ENCODE measurements at places on chromosomes 3 and 15.

- no peak for DNase-seq
These were observed 574 bp downstream of the CHST2 start for GRCh38 chr3:143119974-143120715.

- no peak for DNase-seq
These were observed 37.2 kb downstream of the AP4E1 start for GRCh38 chr15:50945725-50946124.

GRCh38 chr3:103440539-103441203 is 1005.9 kb downstream of the ZPLD1 start:
- DNase-seq, result no peak

DNA sequence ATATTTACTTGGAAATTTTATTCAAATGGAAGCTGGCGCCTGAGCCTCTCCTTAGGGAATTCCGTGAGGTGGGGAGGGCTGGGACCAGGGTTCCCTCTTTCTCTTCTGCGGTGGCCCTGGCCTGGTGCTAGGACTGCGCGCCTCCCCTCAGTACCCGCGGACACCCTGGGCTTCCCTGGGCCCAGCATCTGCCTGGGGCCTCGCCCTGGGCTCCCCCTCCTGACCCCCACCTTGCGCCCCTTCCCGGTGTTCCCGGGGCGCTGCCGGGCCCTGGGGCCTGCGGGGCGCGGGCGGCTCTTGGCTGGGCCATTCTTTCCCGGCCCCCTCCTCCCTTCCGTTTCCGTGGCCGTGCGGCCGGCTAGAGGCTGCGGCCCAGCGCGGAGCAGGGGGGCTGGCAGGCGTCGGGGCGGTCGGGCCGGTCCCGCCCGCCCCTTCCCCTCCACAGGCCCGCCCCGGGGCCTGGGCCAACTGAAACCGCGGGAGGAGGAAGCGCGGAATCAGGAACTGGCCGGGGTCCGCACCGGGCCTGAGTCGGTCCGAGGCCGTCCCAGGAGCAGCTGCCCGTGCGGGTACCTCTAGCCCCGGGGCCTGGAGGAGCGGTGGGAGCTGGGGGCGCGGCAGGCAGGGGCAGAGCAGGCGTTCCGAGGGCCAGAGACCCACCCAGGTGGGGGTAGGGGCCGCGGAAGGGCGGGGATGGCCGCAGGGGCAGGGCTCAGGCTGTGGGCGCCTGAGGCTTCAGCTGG is at the start of gene FES:
TSS of gene FES (plus strand) at position 529 of the 743 bp plus-strand sequence. CDS start 542 bp downstream, outside the sequence.
- DNase-seq, result no peak

GRCh38 chr3:140394488-140395133 is 283.3 kb upstream of the TRIM42 start:
- DNase-seq, result no peak

DNA sequence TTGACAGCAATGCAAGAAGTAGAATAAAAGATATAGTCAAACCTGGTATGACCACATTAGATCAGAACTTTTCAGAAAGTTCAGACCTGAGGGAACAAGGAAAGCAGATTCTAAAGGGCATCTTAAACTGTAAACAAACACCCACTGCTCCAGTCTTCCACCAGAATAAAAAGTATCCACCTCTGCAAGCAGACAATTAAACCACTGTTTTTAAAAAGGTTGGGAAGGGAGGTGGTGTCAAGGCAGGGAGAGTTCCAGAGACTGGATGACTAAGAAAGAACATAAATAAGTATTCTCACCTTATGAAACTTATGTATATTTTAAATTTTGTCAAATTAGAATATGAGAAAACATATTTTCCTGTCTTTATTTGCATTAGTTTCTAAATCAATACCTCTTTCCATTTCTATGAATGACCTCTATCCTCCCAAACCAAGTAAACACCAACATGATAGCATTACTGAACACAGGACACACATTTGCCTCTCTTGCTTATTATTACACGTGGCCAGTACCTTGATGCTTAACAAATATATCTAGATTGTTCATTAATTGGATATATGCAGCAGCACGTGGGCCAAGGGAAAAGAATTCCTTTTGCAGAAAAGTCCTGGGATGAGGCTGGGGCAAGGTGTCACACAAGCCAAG is 31.6 kb downstream of the PIK3CB start:
- DNase-seq, result no peak

DNA sequence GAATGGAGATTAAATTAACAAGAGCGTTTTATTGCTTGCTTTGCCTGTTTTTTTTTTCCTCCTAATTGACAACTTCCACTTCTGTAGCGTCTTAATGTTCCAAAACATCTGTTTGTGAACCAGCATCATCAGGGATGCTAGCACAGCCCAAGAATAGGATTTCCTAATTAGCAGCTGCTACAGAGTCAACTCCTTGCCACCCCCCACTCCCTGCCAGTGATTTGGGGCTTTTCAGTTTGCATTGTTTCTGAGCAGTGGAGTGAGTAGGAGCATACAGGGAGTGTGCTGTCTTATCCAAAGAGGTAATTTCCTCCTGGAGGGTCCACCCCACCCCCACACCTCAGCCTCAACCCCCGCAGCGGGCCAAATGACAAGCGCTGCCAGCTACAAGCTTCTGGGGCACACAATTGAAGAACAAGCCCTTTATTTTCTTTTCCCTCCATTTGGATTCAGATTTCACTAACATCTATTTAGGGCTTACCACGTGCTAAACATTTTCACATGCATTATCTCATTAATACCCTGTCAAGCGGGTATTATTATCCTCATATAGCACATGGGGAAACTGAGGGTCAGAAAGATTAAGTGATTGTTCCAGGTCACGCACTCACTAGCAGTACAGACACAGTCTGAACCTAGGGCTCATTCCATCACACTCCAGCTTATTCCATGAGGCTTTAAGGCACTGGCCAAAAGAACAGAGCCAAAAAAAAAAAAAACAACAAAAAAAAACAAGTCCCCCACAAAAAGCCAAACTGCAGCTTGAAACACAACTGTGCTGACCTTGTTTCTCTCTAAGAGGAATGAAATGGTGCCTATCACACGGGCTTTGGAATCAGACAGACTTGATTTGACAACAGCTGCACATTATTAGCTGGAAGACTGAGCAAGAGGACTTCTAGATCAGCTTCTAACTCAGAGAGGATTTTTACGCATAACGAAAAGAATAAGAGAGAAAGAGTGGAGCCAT is 16.4 kb downstream of the HEG1 start:
- no peak for DNase-seq

GRCh38 chr3:58792921-58793451 is 126.4 kb upstream of the FAM3D start:
- no peak for DNase-seq

DNA sequence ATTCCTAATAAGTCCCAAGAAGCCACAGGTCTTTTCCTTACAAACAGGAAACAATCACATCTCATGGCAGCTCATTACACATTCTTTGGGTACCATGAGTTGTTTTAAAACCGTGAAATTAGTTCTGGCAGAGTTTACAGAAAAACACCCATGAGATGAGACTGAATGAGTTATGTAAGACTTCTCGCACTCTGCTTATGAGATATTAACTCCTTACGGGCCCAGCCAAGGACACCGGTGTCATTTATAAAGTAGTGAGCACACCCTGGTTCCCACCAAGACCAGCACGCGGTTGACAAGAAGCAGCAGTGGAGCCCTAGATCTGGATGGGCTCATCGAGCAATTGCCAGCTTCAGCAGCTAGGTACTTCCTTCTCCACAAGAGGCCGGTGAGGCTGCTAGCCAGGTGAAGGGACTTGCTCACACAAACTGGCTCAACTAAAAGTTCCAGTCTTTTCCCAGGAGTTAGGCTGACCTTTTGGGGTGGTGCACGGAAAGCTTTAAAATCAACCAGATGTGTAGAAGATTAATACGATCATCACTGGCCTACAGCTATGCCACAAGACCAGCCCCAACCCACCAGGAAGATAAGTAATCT is 318.6 kb upstream of the ICE2 start:
- DNase-seq, result no peak

DNA sequence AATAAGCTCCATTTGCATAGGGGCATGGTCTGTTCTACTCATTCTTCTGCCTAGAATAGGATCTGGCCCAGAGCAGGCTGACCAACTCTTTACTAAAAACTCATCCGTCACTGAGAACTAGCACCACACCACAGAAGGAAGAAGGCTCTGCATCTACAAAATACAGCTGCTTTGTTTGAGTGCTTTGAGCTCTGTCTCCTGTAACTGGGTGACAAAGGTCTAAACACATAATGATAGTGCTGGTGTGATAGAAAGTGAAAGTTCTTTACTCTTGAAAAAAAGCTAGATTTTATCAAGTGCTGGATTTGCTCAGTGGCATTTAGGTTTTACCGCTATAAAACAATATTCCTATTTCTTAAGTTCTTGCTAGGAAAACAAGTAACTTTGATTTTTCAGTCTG is 140.7 kb downstream of the FHIT start:
- no peak for DNase-seq

DNA sequence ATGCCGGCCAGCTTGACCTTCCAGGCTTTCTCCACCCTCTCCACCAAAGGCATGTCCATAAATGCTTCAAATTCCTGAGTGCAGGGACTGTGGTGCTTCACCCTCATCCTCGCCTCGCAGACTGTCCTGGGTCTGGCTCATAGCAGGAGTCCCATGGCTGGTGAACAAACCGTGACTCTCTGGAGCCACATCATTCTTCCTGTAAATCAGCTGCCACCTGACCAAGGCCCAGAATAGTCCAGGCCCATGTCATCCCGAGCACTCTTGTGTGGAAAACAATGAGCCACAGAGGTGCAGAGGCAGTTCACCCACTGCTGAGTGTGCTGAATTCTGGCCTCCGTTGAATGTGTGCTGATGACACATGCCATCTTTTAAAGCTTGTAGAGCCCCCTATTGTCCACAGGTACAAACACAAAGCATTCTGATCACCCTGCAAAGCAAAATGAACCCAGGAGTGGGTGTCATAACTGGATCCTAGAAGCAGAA is 68.6 kb downstream of the ABHD5 start:
- DNase-seq, result no peak

GRCh38 chr15:48265135-48265534 is 59.0 kb downstream of the SLC12A1 start:
- no peak for DNase-seq

DNA sequence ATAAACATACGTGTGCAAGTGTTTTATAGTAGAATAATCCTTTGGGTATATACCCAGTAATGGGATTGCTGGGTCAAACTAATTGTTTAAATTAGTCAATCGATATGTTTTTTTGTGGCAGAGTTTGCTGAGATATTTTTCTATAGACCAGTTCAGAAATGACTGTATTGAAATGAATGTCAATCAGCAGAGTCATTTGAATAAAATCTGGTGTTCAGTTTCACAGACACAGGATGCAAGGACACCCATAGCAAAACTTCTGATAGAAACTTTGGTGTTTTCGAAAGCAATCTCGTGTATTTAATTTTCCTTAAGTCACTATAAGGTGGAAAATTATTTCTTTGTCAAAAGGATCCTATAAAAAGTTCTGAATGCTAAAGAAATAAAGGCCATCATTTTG is 434.4 kb downstream of the RAP2B start:
- no peak for DNase-seq

GRCh38 chr3:3177861-3178497 is 1.5 kb downstream of the CRBN start:
- no peak for DNase-seq

DNA sequence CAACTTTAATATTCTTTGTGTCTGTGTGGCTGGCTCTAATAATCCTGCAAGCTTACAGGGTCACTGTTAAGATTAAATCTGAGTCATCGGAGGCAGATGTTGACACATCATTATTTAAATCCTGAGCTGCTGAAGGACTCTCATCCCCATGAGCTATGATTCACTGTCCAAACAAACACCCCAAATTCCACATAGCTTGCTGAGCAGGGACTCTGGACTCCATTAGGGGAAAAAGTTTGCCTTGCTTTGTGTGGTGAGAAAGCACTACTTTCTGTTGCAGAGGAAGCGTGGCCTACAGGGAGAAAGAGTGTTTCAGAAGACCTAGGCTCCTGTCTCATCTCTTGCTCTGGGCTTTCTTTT is 213.7 kb downstream of the PDCD6IP start:
- DNase-seq, result no peak

- no peak for DNase-seq
These were observed 230.8 kb upstream of the TBC1D5 start for GRCh38 chr3:17972959-17973906.

- DNase-seq, result no peak
These were observed 868 bp downstream of the BTBD1 start for GRCh38 chr15:83066034-83066733.

DNA sequence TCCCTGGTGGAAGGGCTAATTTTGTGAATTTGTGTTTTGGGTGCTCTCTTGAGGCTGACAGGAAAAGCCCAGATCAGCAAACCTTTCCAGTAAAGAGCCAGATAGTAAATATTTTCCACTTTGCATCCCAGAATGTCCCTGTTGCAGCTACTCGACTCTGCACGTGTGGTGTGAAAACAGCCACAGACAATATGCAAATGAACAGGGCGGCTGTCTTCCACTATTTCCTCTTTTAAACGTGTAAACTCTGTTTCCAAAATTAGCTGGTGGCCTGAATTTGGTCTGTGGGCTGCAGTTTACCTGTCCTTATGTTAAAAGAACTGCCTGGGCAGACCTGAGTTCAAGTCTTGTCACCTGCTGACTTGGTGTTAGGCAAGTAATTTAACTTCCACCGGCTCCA is 202.7 kb downstream of the EDEM1 start:
- DNase-seq, result no peak

- no peak for DNase-seq
These were observed 14.1 kb downstream of the CTSH start for GRCh38 chr15:78930577-78931388.

- DNase-seq, result no peak
These were observed 7.4 kb downstream of the FAM3D start for GRCh38 chr3:58659051-58659675.

- DNase-seq, result no peak
These were observed 1.1 kb downstream of the NOX5 start for GRCh38 chr15:69015591-69015990.

DNA sequence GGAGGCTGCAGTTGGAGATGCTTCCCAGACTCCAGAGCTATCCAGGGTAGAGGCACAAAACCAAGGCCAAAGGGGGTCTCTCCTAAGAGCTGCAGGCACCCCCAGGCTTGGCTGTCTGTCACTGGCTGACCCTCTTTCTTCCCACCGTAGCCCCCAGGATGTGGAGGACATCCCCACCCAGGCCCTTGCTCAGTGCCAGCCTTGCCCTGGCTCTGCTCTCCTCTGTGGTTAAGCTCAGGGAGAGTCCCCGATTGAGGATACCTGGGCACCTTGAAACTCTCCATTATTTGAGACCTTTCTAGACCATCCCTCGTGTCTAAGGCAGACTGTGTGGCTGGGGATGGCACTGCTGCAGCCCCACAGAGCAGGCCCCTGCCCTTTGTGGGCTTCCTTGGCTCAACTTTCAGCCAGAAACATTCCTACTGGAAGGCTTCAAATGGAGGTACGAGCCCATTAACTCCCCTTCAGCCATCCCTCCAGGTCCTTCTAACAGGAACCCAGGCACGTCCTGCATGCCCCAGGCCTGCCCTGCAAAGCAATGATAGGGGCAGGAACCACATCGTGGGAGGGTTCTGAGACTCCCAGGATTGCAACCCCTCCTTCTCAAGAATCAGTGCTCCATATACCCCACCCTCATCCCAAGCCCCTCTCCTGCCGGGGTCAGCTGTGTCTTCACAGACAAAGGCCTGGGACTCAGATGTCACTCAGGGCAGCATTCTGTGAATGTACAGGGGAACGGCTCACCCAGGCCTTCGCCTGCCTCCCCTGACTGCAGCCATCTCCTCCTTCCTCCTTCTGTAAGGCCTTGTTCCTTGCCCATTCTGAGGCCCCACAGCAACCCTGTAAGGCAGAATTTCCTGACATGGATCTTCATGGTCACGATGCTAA is 102.9 kb upstream of the ABHD17C start:
- DNase-seq, result no peak
